ENCODE measurements at places on chromosomes 6 and 20.

DNA sequence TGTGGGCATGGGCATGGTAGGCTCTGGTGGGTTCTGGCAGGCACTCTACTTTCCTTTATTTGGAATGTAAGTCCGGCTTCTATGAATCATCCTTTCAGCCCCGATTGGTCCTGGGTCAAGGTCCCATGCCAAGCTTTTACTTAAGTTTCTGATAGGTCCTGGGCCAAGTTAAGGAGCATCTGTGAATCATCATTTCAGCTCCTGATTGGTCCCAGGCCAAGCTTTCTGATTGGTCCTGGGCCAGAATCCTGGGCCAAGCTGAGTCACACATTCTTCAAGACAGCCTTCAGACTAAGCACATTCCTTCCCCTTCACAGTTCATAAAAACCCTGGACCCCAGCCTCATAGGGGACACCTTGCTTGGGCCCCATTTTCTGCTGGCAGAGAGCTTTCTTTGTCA lies 231.0 kb upstream of the EYS start:
- DNase-seq, result no peak

- DNase-seq, result no peak
Observed at GRCh38 chr6:16183187-16183664, 54.3 kb downstream of the MYLIP start.

- DNase-seq, result no peak
Observed at GRCh38 chr6:54525731-54526130, 217.5 kb downstream of the TINAG start.

GRCh38 chr6:144104488-144104887 lies 9.1 kb upstream of the SF3B5 start:
- DNase-seq, result no peak

GRCh38 chr6:14585689-14586088 lies 468.1 kb downstream of the CD83 start:
- no peak for DNase-seq

DNA sequence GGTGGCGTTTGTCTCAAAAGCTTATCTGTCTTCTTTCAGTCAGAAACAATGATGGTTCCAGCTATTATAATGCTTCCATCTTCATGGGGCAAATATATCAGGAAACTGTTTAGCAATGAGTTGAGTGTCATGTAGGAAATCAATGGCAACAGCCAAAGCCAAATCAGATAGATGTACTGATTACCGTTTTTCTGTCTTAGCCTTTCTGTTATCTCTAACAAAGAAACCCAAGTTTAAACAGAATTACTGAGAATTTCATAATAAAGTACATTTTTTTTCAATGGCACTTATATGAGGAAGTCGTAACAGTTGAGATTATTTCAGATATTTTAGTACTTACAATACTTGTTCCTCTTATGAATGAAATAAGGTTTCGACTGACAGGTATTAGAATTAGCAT lies 1.2 kb downstream of the NOX3 start:
- no peak for DNase-seq

GRCh38 chr6:13089296-13089994 lies 238.9 kb downstream of the TBC1D7 start:
- DNase-seq, result no peak

- DNase-seq, result no peak
Observed at GRCh38 chr6:149016716-149017115, 269.9 kb downstream of the UST start.

All from T-helper 2 cell (primary cell).